Heart left ventricle (tissue), 16 donors: ENCODE measurements at places on chromosomes 11 and 22. TPM values are rescaled to one million over a fixed set of nuclear protein-coding genes. Genes with fewer than 3 reads are reported as not detected.

GRCh38 chr22:19823902-19824211 lies 30.8 kb downstream of the GNB1L start:
- DNase-seq = no peak
- H3K27me3 ChIP-seq = no peaks in the 10 kb centered on the region
- no peaks in the 10 kb centered on the region for H3K36me3 ChIP-seq
- no peak overlapping the region for H3K4me3 ChIP-seq
- H3K4me1 ChIP-seq = no peaks in the 10 kb centered on the region
- H3K27ac ChIP-seq = no peak overlapping the region

- peak overlapping the region; percentile 70 for H3K4me3 ChIP-seq
- no peaks in the 10 kb centered on the region for H3K36me3 ChIP-seq
- peaks cover 48% of the 10 kb centered on the region for H3K27me3 ChIP-seq
- no peak for DNase-seq
- peak overlapping the region; percentile 95 for H3K27ac ChIP-seq
Observed at GRCh38 chr22:50529416-50529896, 356 bp downstream of the TYMP start.

GRCh38 chr11:86346513-86346912 lies 28.2 kb upstream of the CCDC81 start:
- no peak overlapping the region for H3K27ac ChIP-seq
- H3K4me3 ChIP-seq = no peak overlapping the region
- H3K36me3 ChIP-seq = no peaks in the 10 kb centered on the region
- H3K27me3 ChIP-seq = no peaks in the 10 kb centered on the region
- DNase-seq = no peak

- H3K4me1 ChIP-seq = no peaks in the 10 kb centered on the region
- no peaks in the 10 kb centered on the region for H3K36me3 ChIP-seq
- H3K4me3 ChIP-seq = no peak overlapping the region
Observed at GRCh38 chr11:17768547-17768946, 34.0 kb downstream of the KCNC1 start.

DNA sequence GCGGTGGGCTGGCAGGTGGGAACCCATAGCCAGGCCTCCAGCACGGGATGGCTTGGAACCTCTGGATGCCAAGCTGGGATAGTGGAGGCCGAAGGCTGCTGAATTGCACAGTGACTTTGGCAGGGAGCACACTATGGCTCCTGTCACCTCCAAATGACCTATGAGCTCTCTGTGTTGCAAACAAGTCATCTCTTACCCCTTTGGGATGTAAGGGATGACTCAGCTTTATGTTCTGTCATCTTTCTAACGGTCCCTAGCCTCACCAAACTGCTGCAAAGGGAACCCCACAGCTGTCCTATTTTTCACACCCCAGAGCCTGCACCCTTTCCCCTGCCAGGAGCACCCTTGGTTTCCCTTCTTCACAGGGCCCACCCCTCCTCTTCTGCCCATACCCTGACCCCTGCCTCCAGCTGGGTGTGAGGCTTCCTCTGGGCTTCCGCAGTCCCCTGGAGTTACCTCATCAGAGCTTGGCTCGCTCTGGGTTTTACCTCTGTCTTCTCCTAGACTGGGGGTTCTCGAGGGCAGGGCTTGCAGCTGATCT lies 2.7 kb upstream of the SCUBE1 start:
- no peak overlapping the region for H3K27ac ChIP-seq
- peaks cover 6% of the 10 kb centered on the region for H3K4me1 ChIP-seq
- H3K36me3 ChIP-seq = no peaks in the 10 kb centered on the region

ARHGEF17 gene
- 64.4 TPM for total RNA-seq
